ENCODE measurements at places on chromosomes 5 and 9. TPM values are rescaled to one million over a fixed set of nuclear protein-coding genes. Genes with fewer than 3 reads are reported as not detected.

The SPINK7 gene
- not detected for total RNA-seq

GRCh38 chr5:143992496-143992895, 178.0 kb downstream of the YIPF5 start:
- H3K4me3 ChIP-seq = no peak overlapping the region
- H3K4me1 ChIP-seq = no peaks in the 10 kb centered on the region
- no peak for DNase-seq
- no peaks in the 10 kb centered on the region for H3K27me3 ChIP-seq

GRCh38 chr5:14305045-14305444, 161.9 kb downstream of the TRIO start:
- H3K36me3 ChIP-seq = no peaks in the 10 kb centered on the region
- no peaks in the 10 kb centered on the region for H3K27me3 ChIP-seq

- no peaks in the 10 kb centered on the region for H3K27me3 ChIP-seq
- H3K36me3 ChIP-seq = no peaks in the 10 kb centered on the region
- no peak for DNase-seq
- H3K4me1 ChIP-seq = no peaks in the 10 kb centered on the region
- no peak overlapping the region for H3K27ac ChIP-seq
Observed at GRCh38 chr5:177222269-177222668, 81.2 kb downstream of the RAB24 start.

- H3K27me3 ChIP-seq = no peaks in the 10 kb centered on the region
- DNase-seq = no peak
- no peak overlapping the region for H3K27ac ChIP-seq
- no peaks in the 10 kb centered on the region for H3K4me1 ChIP-seq
- H3K4me3 ChIP-seq = no peak overlapping the region
Observed at GRCh38 chr5:103951776-103952175, 389.2 kb upstream of the NUDT12 start.

DNA sequence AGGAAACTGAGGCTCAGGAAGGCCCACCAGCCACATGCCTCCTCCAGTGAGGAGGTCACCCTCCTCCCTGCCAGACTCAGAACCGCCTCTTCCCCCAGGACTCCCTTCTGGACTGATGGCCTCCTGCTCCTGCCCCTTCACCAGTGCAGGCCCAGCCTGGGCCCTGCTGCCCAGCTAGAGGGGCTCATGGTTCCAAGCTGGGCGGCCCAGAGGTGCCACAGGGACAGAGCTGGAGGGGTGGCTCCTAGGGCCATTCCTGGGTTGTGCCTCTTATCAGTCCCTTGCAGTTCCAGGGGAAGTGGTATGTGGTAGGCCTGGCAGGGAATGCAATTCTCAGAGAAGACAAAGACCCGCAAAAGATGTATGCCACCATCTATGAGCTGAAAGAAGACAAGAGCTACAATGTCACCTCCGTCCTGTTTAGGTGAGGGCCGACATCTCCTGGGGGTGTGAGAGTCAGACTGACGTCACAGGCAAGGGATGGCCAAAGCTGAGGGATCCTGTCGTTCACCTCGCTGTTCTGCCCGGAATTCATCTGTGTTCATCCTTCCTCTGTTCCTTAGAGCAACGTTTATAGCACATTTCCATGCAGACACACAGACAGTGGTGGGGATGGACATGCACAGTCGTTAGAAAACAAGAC, 819 bp downstream of the LCN2 start:
- no peaks in the 10 kb centered on the region for H3K27me3 ChIP-seq
- H3K4me1 ChIP-seq = peaks cover 8% of the 10 kb centered on the region
- no peaks in the 10 kb centered on the region for H3K36me3 ChIP-seq
- no peak overlapping the region for H3K27ac ChIP-seq
- no peak for DNase-seq

Measured in gastrocnemius medialis (tissue), 4 donors.